ENCODE measurements at places on chromosomes 12 and 14.
A peak's percentile ranks its signal among the peaks of the same experiment; 100 is the strongest.

DNA sequence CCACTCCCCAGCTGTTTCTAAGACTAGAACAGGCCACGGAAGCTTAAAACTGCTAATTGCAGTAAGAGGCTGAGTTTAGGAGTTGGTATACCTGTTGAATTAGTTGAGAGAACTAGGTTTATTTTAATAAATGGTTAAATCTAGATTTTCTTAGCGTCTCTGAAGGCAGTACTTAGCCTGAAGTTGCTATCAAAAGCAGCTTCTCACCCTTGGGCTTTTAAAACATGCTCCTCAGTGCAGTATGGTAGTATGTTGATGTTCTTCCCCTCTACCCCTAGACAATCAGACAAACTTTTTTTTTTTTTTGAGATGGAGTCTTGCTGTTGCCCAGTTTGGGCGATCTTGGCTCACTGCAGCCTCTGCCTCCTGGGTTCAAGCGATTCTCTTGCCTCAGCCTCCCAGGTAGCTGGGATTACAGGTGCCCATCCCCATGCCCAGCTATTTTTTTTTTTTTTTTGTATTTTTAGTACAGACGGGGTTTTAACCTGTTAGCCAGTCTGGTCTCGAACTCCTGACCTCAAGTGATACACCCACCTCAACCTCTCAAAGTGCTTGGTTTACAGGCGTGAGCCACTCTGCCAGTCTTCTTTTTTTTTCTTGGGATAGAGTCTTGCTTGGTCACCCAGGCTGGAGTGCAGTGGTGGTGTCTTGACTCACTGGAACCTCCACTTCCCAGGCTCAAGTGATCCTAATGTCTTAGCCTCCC is 6.8 kb downstream of the SRSF5 start:
- DNase-seq, result no peak

DNA sequence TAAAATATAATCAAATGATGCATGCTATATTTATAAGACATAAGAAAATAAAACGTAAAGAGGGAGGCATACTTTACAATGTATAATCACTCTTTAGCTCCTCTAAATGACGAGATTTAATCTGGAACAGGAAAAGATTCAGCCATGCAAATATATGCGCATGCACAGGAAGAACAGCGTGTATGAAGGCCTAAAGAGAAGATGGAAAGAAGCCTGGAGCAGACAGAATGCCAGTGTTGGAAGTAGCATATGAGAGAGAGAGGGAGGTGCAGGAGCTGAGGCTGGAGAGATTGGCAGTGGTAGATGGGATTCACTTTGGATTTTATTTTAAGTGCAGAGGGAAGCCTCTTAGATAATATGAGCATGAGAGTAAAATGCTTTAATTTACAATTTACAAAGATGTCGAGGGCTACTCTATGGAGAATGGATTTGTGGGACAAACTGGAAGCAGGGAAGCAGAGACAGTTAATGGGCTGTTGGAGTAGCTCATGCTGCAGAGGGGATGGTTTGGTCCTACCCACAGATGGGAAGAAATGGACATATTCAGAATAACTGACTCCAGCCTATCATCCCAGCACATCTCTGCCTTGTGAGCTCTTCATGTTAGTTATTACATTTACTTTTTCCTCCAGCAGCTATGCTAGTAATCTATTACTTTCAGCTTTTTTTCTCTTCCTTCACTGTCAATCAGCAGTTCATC is 411.1 kb downstream of the TMTC2 start:
- DNase-seq, result no peak

- no peak for DNase-seq
These were observed 53.7 kb downstream of the PAWR start for GRCh38 chr12:79637093-79637492.

DNA sequence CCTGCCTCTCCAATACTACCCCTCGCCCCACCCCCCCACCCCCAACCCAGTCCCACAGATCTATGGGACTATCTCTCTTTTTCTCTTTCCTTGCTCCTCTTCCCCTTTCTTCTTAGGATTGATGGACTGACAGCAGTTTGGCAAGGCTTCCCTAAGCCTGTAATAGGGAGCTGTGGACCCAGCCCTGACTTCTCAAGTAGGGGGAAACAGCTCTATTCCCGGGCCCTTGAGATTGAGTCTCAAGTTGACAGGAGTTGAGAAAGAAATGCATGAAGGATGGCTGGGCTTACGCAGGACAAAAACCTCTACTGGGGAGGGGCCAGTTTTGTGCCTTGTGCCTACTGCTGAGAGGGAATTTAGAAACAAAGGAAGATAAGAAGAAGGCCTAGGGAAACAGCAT is 60.4 kb downstream of the SMUG1 start:
- no peak for DNase-seq

- no peak for DNase-seq
These were observed 74.1 kb downstream of the PLXNC1 start for GRCh38 chr12:94222351-94223084.

GRCh38 chr14:59187802-59188460 is 536 bp upstream of the DAAM1 start:
- no peak for DNase-seq

- DNase-seq, result no peak
These were observed 155.5 kb upstream of the RGS6 start for GRCh38 chr14:71776471-71777360.

- no peak for DNase-seq
These were observed 173.8 kb upstream of the MIS18BP1 start for GRCh38 chr14:45426685-45427282.

DNA sequence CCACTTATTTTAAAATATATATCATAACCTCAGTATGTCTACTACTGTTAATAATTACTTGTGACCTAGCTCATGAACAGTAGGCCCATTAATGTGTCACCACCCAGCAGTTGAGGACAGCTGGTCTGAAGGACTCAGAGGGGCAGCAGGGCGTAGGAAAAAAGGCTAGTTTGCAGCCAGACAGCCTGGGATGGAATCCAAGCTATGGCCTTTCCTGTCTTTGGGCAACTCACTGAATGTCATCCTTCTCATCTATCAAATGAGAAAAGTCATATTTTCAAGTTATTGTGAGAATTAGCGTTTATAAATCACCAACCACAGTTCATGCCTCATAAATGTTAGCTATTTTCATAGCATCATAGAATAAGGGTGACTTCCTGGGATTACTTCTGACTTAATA is 12.3 kb downstream of the DENND5B start:
- DNase-seq, result no peak

DNA sequence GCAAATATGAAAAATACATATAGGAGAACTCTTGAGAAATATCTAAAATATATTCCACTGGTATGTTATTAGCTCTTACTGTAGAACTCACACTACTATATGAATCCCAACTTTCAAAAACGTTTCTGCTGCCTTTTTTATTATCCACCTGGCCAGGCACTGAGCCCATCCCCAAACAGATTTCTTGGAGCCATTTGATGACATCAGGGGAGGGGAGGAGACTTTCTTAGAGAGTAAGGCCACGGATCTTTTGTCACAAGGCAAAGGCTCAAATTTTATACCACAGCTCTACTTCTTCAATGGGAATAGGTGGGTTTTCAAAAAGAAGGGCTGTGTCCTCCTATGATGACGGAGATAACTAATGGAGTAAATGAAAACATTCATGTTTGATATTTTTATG is 83.0 kb downstream of the SLC25A21 start:
- DNase-seq, result no peak

- no peak for DNase-seq
These were observed 133.4 kb downstream of the TMTC1 start for GRCh38 chr12:29650371-29650770.

GRCh38 chr12:1630133-1630826 is 1.2 kb downstream of the WNT5B start:
- DNase-seq, result no peak

DNA sequence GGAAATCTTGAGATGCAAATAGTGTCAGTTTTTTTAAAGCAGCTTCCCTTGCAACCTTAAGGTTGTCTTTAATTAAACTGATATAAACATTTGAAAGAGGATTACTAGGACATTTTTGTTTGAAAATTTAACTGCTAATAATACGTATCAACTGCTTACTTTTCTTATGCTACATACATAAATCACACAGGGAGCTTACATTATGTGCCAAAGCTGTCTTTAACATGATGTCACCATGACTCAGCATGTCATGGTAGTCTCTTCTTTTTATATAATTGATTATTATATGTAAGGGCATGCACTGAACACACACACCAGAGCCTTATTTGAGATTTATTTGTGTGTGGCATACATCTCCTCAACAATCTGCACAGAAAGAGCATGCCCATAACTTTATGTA is 63.0 kb upstream of the PTHLH start:
- no peak for DNase-seq

DNA sequence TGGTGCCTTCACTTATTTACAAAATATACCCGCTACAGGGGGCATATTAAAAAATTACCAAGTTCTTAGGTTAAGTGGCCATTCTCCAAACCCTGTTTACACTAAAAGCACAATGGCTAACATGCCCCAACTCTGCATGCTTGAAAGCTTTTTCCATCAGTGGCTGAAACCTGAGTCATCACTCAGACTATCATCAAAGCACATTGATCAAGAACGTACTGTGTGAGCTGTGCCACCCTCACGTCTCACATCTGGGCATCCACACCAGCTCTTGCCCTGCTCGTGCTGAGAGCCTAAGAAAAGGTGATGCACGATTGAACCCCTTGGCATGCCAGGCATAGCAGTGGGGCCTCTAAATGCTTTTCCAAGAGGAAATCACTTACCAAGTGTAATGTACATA is 13.2 kb downstream of the AQP6 start:
- no peak for DNase-seq

GRCh38 chr14:46464341-46464740 is 187.2 kb downstream of the RPL10L start:
- no peak for DNase-seq

GRCh38 chr14:65250162-65250495 is 147.8 kb upstream of the MAX start:
- DNase-seq, result no peak

GRCh38 chr12:6469092-6469491 is 1.4 kb downstream of the VAMP1 start:
- no peak for DNase-seq

GRCh38 chr12:29132316-29132715 is 16.8 kb upstream of the FAR2 start:
- no peak for DNase-seq

- no peak for DNase-seq
These were observed 13.0 kb upstream of the LRRC23 start for GRCh38 chr12:6891646-6892001.

DNA sequence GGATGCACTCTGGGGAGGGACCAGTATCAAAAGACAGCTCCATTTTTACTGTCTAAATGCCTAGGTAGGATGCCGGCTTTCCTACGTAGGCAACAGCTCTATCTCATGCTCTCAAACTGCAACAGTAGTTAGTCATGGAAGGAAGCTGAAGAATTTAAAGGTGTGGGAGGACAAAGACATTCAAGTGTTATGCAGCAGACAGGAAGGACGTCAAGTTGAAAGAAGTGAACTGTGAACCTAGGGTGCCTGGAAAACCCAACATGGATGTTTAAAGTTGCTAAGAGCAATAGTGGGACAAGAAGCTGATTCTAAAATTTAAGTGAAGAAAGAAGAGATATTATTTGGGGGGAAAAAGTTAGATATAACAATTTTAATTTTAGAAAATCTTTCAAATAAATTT is 5.9 kb downstream of the SEC23A start:
- DNase-seq, result no peak

DNA sequence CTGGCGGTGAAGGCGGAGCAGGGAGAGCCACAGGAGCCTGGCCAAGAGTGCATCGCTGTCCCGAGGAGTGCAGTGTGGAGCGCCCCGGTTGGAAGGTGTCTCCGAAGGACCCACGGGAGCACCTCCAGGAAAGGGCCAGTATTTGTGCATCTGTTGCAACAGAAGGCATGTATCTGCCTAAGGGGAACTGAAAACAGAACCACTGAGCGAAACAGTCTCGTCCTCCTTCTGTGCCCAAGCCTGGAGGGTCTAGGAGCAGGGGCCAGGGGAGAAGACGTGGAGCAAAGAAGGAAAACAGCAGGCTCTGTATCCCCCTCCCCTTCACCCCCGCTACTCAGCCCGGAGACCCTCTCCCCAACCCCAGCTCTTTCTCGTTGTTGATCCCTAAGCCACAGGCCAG is 5.3 kb upstream of the LRRC10 start:
- no peak for DNase-seq

- no peak for DNase-seq
These were observed 319.3 kb upstream of the NOVA1 start for GRCh38 chr14:26917086-26917485.

GRCh38 chr12:19245666-19246065 is 116.1 kb downstream of the PLEKHA5 start:
- DNase-seq, result no peak

- no peak for DNase-seq
These were observed 59.1 kb downstream of the FBXW8 start for GRCh38 chr12:116969615-116970585.

- no peak for DNase-seq
These were observed 114.8 kb downstream of the BCL11B start for GRCh38 chr14:99157246-99157645.

GRCh38 chr12:122399592-122400373 is 22.7 kb downstream of the CLIP1 start:
- no peak for DNase-seq

GRCh38 chr12:104736307-104736706 is 221.8 kb downstream of the SLC41A2 start:
- DNase-seq, result no peak

- DNase-seq, result no peak
These were observed 144.0 kb downstream of the ADAMTS20 start for GRCh38 chr12:43407816-43408645.

DNA sequence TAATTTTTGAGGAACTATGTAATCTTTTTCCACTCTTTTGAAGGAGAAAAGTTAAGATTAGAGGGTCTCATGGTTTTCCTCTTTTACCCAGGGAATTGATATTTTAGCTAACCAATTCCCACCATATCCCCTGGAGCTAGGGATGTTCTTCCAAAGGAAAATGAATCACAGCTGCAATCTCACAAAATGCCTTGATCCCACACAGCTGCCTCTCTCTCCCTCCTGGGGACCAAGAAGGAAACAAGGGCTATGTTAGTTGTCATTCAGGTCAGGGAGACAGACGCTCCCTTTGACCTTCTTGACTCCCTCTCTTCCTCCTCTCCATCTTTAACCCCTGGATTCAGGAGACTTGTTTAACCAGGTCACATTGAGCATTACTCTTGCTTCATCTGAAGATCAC is 9.5 kb downstream of the DCN start:
- DNase-seq, result no peak

GRCh38 chr14:20469890-20470602 is 840 bp downstream of the PNP start:
- peak; percentile 66 for DNase-seq

DNA sequence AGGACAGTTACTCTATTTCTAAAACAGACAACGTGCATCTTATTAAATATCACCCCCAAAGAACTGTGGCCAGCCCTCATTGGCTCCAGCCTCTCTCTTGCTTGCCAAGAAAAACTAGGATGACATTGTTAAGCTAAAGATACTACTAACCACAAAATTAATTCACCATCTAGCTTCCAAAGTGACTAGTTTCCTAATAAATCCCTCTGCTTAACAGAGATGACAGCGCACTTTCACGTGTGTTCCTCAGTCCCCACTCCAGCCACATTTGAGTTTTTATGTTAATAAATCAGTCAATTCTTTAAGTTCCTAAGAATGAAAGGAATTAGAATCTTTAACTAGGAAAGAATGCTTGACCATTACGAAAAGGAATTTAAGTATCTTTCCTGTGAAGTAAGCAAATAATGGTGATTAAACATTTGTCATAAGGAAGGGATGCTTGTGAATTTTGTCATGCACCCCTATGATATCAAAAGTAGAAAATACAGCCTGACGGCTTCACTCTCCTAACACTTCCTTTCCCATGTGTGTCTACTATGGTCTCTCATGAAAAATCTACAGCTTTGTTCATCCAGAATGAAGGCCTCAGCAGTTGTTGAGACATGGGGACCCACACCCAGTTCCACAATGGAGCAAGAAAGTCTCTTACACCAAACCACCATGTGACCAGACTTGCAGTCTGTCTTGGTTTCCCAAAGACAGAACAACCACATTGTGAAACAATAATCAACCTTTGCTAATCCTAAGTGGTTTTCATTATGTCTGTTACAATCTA is 8.1 kb downstream of the CORO1C start:
- DNase-seq, result no peak

All from stimulated activated naive B cell treated with anti-CD40 and anti-IgM and Interleukin-4, amounts not matched to agents 10 μg/mL and 1 μg/mL and 100 μg/mL, for 72 hours (primary cell).